NCI-H2081 treated with DMSO at 0.1 percent for 48 hours (cell line): ENCODE measurements at places on chromosomes 4 and X.

GRCh38 chr4:77193511-77194102 lies 36.6 kb downstream of the CCNG2 start:
- no peak for DNase-seq

GRCh38 chr4:140085062-140085622 lies 68.8 kb downstream of the MAML3 start:
- no peak for DNase-seq

GRCh38 chr4:43275779-43276178 lies 383.3 kb downstream of the GRXCR1 start:
- no peak for DNase-seq

DNA sequence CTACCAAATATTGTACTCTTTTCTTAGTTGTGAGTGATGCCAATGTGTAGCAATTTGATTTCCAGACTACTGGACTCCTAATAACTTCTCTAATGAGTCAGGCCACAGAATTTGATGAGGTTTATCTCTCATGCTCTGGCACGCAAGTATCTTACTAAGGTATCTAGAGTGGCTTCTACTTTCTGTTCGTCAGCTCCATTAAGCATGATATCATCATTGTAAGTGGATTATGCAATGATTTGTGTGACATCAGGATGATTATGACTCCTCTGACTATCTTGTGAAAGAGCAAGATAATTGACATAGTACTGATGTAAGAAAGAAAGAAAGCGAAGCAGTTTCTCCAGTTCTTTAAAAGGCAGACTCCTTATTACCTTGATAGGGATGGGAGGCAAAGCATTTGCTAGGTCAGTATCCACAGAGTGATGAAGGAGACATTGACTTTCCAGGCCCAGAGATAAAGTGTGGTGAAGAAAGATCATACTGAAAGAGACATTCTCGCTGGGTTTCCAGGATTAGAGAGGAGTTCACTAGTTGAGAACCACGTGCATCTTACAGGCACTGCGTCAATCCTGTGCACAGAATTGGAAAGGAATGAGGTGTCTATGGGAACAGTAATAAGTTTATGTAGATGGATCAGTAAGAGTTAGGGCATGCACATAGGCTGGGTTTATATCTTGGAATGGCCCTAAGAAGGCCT lies 161.9 kb upstream of the STK26 start:
- no peak for DNase-seq
